ENCODE measurements at places on chromosomes 1 and 21.

DNA sequence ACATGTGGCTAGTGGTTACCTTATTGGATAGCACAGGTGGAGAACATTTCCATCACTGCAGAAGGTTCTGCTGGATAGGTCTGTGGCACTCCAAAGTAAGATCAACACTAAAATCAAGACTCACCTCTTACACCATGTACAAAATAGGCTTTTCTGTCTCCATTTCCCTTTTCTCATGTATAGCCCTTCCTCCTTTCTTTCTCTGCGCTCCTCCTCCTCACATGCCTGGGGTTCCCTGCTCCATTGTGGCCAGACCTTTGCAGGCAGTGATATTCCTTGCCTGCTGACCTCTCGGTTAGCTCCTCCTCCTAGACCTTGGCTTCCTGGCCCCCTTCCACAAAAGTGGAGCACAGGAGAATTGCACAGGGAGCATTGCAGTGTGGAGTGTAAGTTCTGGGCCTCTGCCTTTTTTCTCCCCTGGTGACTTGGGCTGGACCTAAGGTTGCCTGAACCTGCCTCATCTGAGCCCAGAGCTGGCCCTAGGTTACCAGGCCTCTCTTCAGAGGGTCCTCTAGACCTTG is 33.2 kb upstream of the RBM15 start:
- no peak for DNase-seq

DNA sequence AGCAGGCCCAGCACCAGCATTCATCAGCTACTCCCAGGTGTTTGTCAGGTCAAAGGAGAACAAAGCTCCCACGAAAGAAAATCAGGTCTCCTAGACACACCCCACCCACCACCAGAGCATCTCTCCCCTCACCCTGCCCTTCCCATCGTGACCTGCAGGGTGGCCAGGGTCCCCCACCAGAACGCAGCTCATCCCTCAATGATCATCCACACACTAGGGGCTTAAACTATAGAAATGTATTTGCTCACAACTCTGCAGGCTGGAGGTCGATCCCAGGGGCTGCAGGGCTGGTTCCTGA is 97.4 kb downstream of the RIPK4 start:
- no peak for DNase-seq

- DNase-seq = no peak
Measured at GRCh38 chr1:151060657-151061421, 642 bp downstream of the MLLT11 start.

- no peak for DNase-seq
Measured at GRCh38 chr1:93353286-93353685, 7.6 kb downstream of the DR1 start.

GRCh38 chr1:169368406-169368769 is 393 bp downstream of the BLZF1 start:
- DNase-seq = no peak

GRCh38 chr1:10507111-10507879 is 32.5 kb downstream of the PEX14 start:
- DNase-seq = no peak

GRCh38 chr1:172360985-172361384 is 59.5 kb upstream of the C1orf105 start:
- no peak for DNase-seq

- peak; percentile 13 for DNase-seq
Measured at GRCh38 chr1:84298684-84299535, 2.6 kb upstream of the SAMD13 start.

GRCh38 chr1:69123486-69123885 is 444.2 kb upstream of the LRRC7 start:
- no peak for DNase-seq

DNA sequence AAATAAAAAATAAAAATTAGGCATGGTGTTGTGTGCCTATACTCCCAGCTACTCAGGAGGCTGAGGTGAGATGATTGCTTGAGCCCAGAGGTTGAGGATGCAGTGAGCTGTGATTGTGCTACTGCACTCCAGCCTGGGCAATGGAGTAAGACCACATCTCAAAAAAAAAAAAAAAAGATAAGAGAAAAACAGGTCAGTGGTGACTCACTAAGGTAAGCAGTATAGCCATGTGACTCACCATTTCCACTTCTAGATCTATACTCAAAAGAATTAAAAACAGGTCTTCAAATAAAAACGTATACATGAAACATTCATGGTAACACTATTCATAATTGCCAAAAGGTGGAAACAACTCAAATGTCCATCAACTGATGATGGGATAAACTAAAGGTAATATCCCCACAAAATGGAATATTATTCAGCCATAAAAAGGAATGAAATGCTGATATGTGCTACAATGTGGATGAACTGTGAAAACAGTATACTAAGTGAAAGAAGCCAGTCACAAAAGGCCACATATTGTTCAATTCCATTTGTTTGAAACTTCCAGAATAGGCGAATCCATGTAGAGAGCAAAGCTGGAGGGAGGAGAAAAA is 75.1 kb downstream of the ZNF281 start:
- no peak for DNase-seq

- DNase-seq = no peak
Measured at GRCh38 chr21:37423103-37423502, 56.5 kb downstream of the DYRK1A start.

GRCh38 chr1:18282851-18283600 is 175.4 kb downstream of the IGSF21 start:
- DNase-seq = no peak

DNA sequence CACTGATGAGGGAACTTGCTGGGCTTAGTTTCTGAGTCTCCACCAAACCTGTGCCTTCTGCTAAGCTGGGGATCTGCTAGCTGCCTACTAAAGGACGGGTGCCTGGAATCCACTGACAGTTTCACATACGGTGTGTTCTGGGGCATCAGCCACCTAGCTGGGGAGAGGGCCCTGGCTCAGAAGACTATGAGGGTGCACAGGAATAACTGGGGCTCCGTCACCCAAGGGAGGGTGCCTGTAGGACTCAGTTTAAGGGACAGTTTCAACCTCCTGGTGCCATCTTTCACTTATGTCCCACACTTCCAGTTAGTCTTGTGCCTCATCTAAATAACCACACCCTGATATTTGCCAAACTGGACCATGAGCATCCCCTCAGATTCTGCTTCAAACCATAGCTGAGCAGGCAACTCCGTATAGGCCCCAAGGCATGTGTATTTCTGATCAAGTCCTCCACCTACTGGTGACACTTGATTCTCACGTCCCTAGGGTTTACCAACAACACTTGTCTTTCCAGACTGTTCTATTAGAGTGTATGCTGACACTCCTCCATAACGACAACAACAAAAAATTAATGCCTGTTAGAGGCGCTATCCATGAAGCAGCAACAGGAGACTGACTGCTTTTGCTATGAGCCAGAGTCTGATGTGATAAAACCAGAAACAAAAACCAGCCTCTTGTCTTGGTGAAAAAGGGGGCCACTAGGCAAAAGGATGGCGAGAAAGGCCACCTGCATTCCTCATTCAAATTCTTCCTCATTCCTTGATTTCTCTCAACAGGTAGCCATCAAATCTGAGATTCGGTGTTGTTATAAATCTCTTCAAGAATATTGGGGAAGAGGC is 55.0 kb upstream of the PAXBP1 start:
- DNase-seq = no peak

DNA sequence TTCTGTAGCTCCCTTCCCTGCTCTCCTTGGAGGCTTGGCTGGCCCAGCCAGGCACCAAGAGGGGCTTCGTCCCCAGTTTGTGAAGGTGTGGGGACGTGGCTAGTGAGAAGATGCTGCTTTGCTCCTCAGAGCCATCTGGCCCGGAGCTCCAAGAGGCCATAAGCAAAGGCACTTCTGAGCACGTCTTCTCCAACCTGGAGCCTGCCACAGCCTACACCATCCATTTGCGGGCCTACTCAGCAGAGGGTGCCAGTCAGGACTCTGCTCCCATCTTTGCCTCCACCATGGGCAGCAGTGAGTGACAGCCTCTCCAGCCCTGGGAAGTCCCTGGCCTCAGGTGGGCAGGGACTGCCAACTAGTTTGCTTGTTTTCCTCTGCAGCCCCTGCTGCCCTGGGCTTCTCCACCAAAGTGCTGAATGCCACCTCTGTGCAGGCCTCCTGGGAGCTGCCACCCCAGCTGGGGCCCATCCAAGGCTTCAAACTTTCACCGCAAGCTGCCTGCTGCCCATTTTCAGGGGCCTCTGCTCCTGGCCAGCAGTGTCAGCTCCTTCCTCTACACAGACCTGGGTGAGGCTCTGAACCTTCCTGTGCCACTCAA is 25.9 kb downstream of the SLC27A3 start:
- no peak for DNase-seq

DNA sequence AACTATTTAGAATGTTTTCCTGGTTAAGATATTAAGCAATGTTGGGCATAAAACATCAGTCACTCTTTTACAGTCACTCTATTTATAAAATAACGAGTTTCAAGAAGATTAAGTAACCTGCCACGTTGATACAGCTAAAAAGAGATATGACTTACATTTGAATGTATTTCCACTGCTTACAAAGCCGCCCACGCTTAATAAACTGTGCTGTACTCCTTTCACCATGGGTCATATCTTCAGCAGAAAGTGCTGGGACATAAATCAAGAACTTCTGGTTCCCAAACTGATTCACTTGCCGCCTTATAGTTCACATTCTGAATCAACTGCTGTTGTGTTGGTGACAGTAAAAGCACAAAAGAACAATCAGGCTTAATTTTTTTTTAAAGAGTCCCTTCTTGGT is 666.7 kb downstream of the NCAM2 start:
- DNase-seq = no peak

DNA sequence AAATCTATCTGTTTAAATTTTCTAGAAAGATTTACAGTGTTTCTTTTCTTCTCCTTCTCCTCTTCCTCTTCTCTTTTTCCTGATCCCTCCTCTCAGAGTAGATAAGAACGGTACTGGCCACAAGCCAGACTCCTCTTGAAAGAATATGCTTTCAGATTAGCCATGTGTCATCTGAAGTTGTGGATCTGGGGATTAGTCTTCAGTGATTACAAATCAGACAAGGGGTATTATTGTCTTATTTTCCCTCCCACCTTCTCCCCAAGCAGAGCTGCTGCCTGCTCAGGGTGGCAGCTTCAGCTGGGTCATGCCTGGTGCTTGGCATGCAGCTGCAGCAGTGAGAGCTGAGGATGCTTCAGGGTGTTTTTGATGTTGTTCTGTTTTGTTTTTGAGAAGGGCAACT is 42.7 kb downstream of the SGIP1 start:
- DNase-seq = no peak

DNA sequence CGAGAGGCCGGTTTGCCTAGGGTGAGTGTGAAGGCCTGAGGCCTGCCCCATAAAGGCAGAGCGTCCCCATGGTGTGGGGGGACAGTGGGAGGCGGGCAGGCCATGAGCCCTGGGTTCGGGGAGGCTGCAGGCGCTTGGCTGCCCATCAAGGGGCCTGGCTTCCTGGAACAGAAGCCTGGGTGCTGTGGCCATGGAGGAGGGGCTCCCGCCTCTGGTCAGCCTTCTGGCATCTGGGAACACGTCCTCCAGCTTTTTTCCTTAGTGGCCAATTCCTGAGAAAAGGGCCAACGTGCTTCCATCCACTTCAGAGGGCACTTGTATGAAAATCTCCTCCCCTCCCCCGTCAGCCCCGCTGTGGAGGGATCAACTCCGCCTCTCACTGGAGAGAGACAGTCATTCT is 58.7 kb downstream of the PRDM16 start:
- DNase-seq = no peak

DNA sequence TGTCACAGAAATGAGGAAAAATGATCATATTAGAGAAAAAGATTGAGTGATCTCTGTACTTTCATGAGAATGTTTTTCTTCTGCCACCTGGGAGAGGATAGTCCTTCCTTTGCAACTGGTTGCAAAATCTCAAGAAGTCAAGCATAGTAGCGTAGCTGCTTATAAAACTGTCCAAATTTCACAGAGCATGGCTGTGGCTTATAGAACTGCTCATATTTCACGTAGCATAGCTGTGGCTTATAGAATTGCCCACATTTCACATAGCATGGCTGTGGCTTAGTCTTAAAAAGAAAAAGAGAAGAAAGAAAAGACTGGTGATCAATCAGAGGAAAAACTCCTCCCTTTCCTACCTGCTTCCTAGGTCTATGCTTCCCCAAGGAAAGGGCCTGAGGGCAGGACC is 329.5 kb downstream of the SIPA1L2 start:
- no peak for DNase-seq

- no peak for DNase-seq
Measured at GRCh38 chr1:234197839-234198238, 175.4 kb upstream of the COA6 start.

DNA sequence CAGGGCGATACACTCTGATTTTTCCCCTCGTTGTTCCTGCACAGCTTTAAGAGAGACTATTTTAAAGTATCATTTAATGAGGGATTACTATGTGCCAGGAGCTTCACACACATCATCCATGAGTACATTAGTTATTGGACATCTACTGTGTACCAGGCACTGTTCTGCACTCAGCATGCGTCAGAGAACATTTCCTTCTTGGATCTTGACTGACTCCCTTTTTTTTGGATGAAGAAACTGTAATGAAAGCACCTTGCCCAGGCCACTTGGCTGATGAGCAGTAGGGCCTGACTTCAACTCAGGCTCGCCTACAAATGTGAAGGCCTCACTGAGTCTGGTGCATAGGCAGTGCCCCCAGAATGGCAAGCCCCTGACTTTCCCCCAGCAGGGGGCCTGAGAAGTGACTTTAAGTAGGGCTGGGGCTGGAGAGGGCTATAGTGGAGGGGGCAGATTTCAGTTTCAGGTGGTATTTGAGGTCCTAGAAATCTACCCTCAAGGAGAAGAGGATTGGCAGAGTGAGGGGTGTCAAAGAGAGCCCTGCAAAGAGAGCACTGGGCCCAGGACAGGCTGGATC is 50.0 kb downstream of the PTPRU start:
- DNase-seq = no peak

- DNase-seq = no peak
Measured at GRCh38 chr21:32094804-32095203, 184.0 kb downstream of the MIS18A start.

GRCh38 chr1:6447016-6447817 is 18.8 kb downstream of the TNFRSF25 start:
- DNase-seq = no peak

DNA sequence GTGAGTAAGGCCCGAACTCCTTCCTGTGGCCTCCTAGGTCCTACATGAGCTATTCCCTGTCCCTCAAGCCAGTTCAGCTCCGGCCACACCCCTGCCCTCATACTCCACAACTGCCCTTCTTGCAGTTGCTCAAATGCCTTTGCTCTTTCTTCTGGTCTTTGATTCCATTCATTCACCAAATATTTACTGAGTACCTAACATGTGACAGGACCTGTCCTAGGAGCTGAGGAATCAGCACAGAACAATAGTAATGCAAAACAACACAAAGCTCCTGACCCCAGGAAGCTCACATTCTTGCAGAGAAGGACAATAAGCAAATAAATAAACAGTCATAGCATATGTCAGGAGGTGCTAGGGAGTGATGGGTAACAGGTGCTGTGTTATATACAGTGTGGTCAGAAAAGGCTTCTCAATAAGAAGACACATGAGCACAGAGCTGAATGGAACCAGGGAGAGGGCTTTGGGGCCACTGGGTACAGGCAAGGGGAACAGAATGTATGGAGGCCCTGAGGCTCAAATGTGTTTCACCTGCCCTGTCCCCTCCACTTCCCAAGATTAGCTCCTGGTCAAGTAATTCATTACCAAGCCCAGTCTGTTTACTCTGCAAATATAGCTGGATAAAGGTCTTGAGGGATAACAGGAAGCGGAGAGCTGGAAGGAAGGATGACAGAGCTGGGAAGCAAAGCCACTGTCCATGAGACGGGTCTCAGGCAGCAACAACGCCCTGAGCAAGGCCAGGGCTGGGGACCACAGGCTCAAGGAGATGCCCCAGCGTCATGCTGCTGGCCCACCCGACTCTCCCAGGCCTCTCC is 145.1 kb downstream of the CSMD2 start:
- DNase-seq = no peak
